ENCODE measurements at places on chromosomes 7 and 10.

- DNase-seq: no peak
These were observed 55.7 kb upstream of the JCAD start for GRCh38 chr10:30114881-30115625.

DNA sequence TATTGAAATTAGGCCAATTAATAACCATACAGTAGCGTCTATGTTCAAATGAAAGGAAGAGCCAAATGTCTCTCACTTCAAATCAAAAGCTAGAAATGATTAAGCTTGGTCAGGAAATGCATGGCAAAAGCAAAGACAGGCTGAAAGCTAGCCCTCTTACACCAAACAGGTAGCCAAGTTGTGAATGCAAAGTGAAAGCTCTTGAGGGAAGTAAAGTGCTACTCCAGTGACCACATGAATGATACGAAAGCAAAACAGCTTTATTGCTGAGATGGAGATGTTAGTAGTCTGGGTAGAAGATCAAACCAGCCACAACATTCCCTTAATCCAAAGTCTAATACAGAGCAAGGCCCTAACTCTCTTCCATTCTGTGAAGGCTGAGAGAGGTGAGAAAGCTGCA, 123.8 kb downstream of the TEX36 start:
- DNase-seq: peak; percentile 56

GRCh38 chr7:98771519-98771918, 98.3 kb downstream of the TMEM130 start:
- DNase-seq: peak; percentile 43

DNA sequence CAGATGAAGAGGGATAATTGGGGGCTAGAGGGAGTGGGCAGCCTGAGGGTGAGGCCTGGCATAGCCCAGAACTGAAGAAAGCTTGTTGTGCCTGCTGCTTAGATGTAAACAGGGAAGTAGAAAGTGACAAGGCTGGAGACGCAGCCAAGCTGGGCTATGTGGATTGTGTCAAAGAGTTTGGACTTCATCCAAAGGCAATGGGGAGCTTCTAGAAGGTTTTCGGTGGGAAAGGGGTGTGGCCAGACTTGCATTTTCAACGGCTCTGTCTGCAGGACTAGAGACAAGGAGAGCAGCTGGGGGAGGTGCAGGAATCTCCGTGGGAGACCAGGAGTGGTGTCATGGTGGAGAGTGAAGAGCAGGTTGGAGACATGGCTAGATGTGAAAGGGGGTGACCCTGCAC, 48.8 kb downstream of the GOLGA7B start:
- peak; percentile 33 for DNase-seq

DNA sequence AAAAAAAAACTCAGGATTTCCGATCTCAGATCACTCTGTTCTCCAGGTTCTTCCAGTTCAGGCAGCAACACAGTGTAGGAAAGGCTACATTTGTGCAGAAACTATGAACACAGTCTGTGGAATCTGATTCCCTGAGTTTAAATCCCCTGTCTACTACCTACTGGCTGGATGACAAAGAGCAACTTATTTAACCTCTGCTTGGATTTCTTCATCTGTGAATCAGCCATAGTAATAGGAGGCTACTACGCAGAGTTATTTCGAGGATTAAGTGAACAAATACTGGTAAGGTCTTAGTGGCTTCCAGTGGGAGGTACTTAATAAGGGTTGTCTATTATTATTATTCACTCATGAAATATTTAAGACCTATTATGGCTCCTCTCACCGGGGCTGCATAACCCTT, 44.3 kb upstream of the PDCD4 start:
- DNase-seq: no peak

- peak; percentile 78 for DNase-seq
These were observed 110.8 kb upstream of the PTN start for GRCh38 chr7:137454246-137454724.

GRCh38 chr7:135943134-135943879, 33.9 kb downstream of the MTPN start:
- DNase-seq: no peak

- DNase-seq: peak; percentile 31
These were observed 181.3 kb upstream of the FZD1 start for GRCh38 chr7:91082852-91083495.

- DNase-seq: no peak
These were observed 24.9 kb downstream of the CALD1 start for GRCh38 chr7:134804351-134804750.

GRCh38 chr10:8794860-8795259, 740.4 kb downstream of the GATA3 start:
- DNase-seq: no peak

DNA sequence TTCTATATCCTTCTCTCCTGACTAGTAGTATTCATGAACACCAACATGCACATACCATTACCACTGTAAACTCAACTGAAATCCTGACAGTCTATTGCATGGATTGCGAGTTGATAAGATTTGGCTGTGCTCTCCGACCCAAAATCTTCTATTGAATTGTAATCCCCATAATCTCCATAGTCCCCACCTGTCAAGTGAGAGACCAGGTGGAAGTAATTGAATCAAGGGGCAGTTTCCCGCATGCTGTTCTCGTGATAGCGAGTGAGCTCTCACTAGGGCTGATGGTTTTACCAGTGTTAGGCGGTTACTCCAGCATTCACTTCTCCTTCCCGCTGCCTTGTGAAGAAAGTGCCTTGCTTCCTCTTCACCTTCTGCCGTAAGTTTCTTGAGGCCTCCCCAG, 261.8 kb downstream of the PHF14 start:
- no peak for DNase-seq

- no peak for DNase-seq
These were observed 15.9 kb upstream of the C10orf120 start for GRCh38 chr10:122715576-122715975.

DNA sequence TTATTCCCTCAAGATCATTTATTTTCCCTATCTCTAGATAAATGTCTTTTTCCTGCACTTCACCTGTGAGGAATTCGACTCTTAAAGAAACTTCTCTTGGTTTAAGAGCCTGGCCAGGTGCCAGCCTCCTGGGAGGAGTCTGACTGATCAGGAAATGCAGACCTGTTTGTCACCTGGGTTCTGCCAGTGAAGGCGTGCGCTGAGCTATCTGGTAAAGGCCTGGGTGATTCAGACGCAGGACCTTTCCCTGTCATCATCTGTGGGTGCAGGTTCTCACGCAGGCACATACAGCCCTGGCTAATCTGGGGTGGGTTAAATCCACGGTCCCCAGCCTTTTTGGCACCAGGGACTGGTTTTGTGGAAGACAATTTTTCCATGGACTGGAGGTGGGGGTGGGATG, 65.3 kb upstream of the AQP1 start:
- peak; percentile 53 for DNase-seq

- no peak for DNase-seq
These were observed 173.3 kb upstream of the TNS3 start for GRCh38 chr7:47755248-47755647.

- no peak for DNase-seq
These were observed 26.5 kb downstream of the CDH23 start for GRCh38 chr10:71423250-71423649.

- DNase-seq: no peak
These were observed 11.8 kb downstream of the MMRN2 start for GRCh38 chr10:86945361-86946212.

DNA sequence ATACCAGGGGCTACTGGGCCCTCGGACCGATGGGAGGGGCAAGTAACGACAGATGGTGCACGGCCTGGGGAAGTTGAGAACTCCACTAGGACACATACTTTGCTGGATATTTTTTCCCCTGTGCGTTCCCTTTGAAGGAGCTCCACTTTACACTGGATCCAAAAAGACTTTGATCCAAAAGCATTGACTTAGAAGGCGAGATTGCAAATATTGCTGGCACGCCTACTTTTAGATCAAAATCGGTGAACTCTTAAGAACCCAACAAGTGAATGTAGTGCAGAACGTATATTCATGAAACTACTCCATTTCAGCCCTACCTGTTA, 436 bp upstream of the SLC25A13 start:
- no peak for DNase-seq

GRCh38 chr10:70843333-70843732, 27.6 kb downstream of the SGPL1 start:
- DNase-seq: no peak

DNA sequence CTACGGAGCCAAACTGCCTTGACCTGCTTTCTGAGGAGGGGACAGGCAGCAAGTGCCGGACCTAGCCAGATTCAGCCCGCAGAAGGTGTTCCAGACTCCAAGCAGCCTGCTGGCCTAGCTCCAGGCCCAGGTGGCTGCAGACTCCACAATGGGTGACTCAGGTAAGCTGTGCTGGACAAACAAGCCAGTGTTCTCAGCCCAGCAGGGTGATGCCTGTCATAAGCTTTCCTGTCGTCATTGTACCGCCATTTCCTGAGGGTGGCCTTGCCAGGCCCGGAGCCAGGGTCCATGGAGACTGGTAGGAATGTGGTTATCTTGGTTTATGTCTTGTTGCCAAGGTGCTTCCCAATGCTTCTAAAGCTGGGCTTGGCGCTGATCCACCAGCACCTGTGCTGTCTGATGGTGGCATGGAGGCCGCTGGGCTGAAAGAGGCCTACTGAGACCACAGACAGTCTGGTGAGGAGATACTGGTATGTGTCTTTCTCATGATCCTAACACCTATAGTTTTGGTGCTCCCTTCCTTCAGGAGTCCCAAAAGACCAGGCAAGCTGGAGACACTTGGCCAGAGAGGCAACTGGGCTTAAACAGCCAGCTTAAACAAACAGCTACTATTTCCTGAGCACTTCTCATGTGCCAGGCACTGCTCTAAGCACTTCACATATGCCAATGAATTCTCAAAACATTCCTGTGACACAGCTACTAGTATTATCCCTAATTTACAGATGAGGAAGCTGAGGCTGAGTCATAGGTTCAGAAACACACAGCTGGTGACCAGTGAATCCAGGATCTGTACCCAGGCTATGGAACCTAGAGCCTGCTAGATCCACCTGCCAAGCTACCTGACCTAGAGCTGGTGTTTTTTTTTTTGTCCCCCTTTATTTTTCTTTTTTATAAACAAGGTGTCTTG, 42.0 kb downstream of the ZC3HC1 start:
- no peak for DNase-seq

- no peak for DNase-seq
These were observed 38.8 kb downstream of the FIGNL1 start for GRCh38 chr7:50411332-50411731.

Data from DMS79 treated with DMSO at 0.1 percent for 48 hours (cell line).